Posterior cingulate gyrus (tissue), 11 donors: ENCODE measurements at places on chromosomes 11 and 22.

GRCh38 chr11:82719361-82720105 lies 14.1 kb downstream of the FAM181B start:
- no peak for DNase-seq

- no peak for DNase-seq
Observed at GRCh38 chr22:28316014-28316413, 363.6 kb downstream of the TTC28 start.

- DNase-seq: no peak
Observed at GRCh38 chr11:117414724-117415123, 87.1 kb downstream of the CEP164 start.

DNA sequence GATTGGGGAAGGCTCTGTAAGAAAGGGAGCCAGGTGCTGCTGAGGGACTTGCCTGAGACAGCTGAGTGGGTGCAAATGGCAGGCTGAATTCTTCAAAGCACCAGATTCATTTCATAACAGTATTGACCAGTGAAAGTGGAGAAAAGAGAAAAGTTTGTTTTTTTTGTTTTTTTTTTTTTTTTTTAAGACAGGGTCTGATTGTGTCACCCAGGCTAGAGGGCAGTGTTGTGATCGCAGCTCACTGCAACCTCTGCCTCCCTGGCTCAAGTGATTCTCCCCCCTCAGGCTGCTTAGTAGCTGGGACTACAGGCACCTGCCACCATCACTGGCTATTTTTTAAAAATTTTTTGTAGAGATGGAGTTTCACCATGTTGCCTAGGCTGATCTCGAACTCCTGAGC lies 494.0 kb downstream of the MIAT start:
- no peak for DNase-seq

GRCh38 chr11:35464308-35464707 lies 45.0 kb upstream of the SLC1A2 start:
- DNase-seq: no peak

- peak; percentile 89 for DNase-seq
Observed at GRCh38 chr11:68841718-68842426, at the start of gene CPT1A. CPT1A (minus strand) TSS chr11:68841916; CDS start chr11:68815474, 26,442 bp downstream.

GRCh38 chr22:36411589-36412258 lies 24.0 kb upstream of the MYH9 start:
- no peak for DNase-seq

DNA sequence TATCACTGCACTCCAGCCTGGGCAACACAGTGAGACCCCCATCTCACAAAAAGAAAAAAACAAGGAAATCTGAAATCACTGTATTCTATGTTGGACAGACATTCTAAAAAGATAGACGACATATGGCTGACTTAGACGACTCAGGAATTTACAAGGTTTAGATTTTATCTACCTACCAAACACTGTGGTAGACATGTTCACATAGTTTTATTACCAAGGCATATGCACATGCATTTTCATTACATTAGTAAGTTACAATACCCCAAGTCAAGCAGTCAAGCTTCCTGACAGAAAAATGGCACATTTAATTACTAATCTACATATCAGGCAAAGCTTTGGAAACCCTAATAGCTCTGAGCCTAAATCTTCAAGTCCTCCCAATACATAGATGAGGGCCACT lies 262.2 kb downstream of the TTC28 start:
- no peak for DNase-seq

- DNase-seq: no peak
Observed at GRCh38 chr11:106087815-106088435, 10.5 kb downstream of the AASDHPPT start.

GRCh38 chr11:31805629-31806185 lies 5.4 kb downstream of the PAX6 start:
- no peak for DNase-seq

GRCh38 chr11:106961048-106961447 lies 57.2 kb downstream of the GUCY1A2 start:
- no peak for DNase-seq

DNA sequence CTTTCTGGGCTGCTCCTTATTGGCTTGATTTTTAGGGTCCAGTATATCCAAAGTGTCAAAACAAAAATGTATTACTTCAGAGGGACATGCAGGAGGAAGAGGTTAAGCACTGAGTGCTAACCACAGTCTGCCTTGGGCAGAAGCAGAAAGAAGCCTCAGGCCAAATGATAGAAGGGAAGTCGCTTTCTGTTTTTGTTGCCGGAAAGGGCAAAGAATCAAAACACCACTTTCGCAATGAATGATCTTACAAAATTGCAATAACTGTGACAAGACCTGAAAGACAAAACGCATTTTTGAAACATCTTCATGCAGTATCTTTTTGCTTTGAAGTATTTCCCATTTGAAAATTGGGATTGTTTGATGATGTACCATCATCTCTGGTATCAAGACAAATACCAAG lies 70.1 kb upstream of the PICALM start:
- no peak for DNase-seq

DNA sequence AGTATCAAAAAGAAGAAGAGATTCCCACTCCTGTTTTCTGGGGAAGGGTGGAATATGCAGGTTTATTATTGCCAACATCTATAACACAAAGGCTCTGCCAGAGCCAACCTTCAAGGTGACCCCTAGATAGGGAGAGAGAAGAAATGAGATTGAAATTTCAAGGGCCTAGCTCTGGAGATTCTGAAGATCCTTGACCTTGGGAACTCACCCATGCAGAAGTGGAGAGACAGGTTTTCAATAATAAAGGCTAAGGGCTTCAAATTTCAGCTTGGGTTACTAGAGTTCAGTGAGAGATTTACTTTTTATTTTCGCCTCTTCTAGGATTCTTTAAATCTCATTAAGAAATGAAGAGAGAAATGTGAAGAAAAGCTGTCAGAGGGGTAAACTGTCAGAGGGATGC lies 98.4 kb downstream of the CD44 start:
- DNase-seq: no peak

DNA sequence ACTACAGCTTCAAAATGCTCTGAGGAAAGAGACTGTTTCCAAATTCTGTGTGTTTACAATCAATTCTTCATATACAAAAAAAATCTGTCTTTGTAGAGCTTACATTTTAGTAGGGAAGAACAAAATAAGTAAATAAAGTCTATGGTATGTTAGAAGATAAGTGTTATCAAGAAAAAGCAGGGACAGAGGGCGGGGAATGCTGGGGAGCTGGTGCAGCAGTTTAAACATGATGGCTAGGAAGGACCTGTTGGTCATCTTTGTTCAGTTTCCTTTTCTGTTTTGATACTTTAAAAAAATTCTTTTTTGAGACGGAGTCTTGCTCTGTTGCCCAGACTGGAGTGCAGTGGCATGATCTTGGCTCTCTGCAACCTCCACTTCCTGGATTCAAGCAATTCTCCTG lies 16.1 kb downstream of the TMEM25 start:
- no peak for DNase-seq

DNA sequence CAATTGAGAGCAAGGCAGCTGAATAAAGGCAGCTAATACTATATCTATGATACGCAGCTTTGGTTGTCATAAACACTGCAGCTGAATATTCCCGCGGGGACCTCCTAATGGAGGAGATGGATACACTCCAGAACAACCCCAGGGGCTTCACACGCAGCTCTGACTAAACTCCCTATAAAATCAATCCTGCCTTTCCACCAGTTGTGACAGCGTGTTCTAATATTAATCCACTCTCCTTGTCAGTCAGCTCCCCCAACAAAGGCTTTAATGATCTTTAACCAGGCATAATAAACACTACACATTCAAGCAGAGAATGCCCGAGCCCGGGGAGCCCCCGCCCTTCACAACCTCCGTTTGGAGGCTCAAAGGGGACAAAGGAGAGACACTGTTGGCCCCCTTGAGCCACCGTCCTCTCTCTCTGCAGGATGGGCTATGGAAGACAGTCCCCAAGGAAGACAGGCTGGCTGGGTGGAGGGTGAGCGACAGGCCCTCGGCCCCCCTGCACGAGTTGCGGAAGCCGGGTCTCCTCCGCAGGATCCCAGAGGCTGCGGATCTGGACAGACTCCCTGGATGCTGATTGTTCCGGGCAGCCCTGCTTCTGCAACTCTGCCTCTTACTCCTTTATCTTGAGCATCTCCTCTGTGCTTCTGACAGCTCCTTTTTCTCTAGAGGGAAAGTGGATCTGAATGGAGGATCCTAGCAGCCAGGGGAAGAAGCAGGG lies 565.2 kb downstream of the BUD13 start:
- no peak for DNase-seq

GRCh38 chr11:132438418-132438817 lies 1068.0 kb downstream of the NTM start:
- DNase-seq: no peak

- DNase-seq: no peak
Observed at GRCh38 chr11:79897896-79898295, 457.1 kb upstream of the TENM4 start.

GRCh38 chr11:79507706-79508105 lies 66.9 kb upstream of the TENM4 start:
- no peak for DNase-seq
